Stimulated activated CD8-positive, alpha-beta memory T cell treated with anti-CD3 and anti-CD28 coated beads, Interleukin-4, amount 100 ng/mL, for 1 hour (primary cell): ENCODE measurements at places on chromosomes 16 and 17.

- peak; percentile 49 for DNase-seq
Measured at GRCh38 chr17:5078106-5079028, at the start of gene ZFP3. Gene ZFP3 (plus strand): TSS chr17:5078467. CDS start chr17:5091505, 13,038 bp downstream.

DNA sequence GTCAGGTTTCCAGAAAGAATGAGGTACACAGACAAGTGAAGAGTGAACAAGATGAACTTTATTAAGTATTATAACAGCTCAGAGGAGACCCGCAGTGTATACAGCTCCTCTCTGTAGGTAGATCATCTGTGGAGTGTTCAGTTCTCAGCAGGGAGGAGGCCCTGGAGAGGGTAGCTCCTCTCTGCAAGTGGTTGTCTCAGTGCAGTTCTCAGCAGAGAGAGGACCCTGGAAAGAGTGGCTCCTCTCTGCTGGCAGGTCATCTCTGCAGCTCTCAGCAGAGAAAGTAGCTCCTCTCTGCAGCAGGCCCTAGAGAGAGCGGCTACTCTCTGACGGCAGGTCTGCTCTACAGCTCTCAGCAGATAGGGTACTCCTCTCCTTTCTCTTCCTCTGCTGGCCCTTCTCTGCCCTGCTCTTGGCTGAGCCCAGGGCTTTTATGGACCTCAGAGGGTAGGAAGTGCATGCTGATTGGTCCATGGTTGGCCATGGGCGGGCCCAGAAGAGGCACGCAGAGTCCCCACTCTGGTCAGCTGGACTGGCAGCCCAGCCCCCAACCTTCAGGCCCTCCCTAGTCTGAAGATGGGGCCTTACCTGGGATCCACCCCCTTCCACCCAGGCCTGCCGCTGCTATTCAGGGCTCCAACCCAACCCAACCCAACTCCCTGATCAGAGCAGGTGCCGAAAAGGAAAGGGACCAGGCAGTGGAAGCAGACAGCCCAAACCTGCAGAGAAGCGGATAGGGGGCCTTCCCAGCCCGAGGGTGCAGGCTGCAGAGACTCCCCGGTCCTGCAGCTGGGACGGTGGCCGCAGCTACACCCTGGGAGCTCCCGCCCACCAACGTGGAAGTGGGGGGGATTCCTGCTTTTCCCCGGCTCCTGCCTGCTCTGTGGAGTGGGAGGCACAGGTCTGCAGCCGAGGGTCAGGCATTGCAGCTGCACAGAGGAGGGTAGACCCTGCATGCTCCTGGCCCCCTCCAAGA lies 18.5 kb upstream of the DNAJA2 start:
- no peak for DNase-seq

DNA sequence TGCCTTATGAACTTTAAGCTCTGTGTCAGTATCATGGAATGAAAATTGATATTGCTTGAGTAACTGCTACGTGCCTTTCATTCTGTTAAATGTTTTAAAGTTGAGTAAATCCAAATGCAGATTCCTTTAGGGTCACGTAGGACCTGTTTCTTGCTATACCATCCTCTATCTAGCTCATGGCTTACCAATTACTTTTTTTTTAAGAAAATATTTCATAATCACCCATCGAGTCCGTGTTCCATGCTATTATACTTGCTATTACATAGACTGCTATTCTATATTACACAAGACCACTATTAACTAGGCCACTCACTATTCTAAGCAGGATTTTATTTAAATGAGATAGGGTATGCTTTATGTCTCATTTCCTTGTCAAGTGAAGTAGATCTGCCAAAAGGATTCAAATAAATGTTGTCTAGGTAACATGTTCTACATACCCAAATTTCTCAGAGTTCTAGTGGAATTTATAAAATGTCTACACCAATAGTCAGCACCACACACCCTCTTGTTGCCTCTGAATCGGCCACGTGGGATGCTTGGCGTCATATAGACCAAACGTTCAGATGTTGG lies 11.9 kb downstream of the ANKFN1 start:
- DNase-seq = no peak

DNA sequence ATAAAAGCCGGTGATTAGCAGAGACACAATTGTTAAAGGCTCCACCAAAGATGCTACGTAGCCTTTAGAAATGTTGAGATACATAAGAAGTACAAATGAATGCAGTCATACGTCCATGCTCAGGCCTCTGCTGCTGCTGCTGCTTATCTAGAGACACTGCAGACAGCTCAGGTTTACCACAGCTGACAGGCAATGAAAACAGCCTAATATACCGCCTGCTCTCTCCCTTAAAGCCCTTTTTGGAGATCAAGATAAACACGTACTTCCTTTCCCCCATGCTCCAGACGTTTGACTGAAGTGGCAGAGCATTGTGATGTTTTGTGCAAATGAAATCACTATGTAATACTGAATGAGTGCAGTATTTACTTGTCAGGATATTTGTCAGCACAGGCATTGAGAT lies 185.3 kb downstream of the AATF start:
- no peak for DNase-seq

DNA sequence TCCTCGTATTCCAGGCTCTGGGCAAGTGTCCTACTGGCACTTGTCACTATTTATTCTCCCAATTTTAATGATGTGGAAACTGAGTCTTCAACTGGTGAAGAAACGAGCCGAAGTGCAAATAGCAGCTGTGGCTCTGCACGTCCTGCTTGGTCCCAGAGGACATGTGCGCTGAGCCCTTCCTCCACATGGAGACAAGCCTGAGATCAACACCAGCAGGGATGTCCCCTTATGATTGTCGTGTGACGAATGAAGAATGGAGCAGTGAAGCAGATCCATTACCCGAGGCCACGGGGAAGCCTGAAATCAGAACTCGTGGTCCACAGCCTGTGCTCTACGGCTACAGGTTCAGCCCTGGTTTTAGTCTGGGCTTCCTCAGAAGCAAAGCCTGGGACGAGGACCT lies 61.0 kb downstream of the FOXL1 start:
- DNase-seq = no peak

GRCh38 chr17:82782657-82783207 lies 30.9 kb downstream of the TBCD start:
- DNase-seq = no peak

- no peak for DNase-seq
Measured at GRCh38 chr16:47045023-47045422, 71.5 kb upstream of the DNAJA2 start.

DNA sequence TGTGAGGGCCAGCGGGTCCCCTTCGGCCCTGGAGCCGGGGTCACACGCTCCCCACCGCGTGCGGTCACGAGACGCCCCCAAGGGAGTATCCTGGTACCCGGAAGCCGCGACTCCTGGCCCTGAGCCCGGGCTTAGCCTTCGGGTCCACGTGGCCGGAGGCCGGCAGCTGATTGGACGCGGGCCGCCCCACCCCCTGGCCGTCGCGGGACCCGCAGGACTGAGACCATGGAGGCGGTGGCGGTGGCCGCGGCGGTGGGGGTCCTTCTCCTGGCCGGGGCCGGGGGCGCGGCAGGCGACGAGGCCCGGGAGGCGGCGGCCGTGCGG lies at the start of gene NAGLU:
TSS of gene NAGLU (plus strand) at position 194 of the 324 bp plus-strand sequence. CDS start at position 226, 32 bp downstream.
- DNase-seq = peak; percentile 72

DNA sequence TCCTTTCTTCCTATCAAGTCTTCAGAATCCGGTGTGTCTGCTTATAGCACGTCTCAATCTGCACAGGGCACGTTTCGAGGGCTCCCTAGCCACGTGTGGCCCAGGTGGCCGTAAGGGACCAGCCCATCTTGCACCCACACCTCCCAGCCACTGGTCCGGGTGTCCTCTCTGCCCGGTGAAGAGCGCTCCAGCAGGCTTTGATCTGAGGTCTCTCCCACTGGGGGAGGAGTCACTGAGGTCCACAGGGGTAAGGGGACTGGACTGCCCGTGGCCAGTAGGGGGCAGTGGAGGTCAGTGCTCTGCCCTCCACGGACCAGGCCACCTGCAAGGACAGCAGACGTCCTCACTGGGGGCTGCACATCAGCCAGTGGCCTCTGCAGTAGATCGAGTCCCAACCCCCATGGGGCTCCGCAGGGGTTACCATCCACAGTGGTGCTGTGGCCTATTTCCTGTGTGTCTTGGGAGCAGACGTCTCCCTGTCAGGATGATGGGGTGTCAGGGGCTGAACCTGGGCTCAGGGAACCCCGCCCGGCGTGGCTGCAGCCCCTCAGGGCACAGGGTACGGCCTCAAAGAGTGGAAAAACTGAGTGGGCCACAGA lies 204.1 kb upstream of the CIBAR2 start:
- DNase-seq = no peak
